H4 (cell line): ENCODE measurements at places on chromosomes 4 and X. TPM values are rescaled to one million over a fixed set of nuclear protein-coding genes. Genes with fewer than 3 reads are reported as not detected.
A peak's percentile ranks its signal among the peaks of the same experiment; 100 is the strongest.

The C4orf50 gene
- 0.02 TPM in 2 replicates for total RNA-seq

The TRMT2B gene
- total RNA-seq: 10.1 and 13.2 TPM in 2 replicates

The GPRIN3 gene
- 0.53 and 0.62 TPM in 2 replicates for total RNA-seq

The ATP7A gene
- total RNA-seq: 10.2 and 13.7 TPM in 2 replicates

The TENT5D gene
- 0.56 TPM in 1 of 2 replicates, not detected in the other for total RNA-seq

The KIAA1210 gene
- 0.04 TPM in 1 of 2 replicates, not detected in the other for total RNA-seq

The DRD5 gene
- total RNA-seq: not detected in 2 replicates

The CCDC149 gene
- total RNA-seq: 3.3 and 5.7 TPM in 2 replicates

The GAGE12J gene
- not detected in 2 replicates for total RNA-seq

The IL2 gene
- total RNA-seq: not detected in 2 replicates

GRCh38 chr4:10162341-10163000 is 45.9 kb upstream of the WDR1 start:
- DNase-seq: no peak

DNA sequence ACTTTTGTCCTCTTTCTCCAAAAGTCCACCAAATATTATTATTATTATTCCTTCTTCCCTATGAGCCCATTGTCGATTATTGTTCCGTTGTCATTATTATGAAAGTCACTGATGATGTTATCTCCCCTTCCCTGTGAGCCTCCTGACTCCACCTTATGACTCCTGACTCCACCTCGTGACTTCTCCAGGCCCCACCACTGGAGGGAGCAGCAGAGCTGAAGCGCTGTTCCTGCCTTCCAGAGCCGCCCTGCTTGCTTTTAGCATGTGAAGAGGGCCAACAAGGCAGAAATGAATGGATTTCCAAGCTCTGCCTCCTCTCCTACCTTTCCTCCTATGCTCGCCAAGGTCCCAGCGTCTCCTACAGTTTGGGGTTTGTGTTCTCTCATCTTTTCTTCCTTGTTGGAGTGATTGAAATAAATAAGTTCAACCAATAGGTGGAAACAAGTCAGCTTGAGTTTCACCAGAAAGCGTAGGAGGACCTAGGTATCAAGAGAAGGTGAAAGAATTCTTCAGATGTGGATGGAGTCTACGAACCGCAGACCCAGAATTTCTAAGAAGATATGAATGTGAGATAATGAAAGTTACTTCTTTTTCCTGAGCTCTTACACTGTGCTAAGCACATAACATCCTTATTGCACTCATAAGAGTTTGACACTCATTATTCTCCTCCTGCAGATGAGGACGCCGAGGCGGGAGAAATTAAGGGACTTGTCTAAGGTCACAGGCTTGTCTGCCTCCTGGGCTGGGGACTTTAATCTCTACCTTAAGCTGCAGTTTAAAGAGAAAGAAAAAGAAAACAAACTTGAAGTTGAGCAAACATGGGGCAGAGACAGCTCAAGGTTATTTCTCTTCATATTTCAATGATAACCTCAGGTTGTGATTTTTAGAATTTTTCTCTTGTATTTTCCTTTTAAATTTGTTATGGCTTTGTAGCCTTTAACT is 26.1 kb downstream of the IGSF1 start:
- peak; percentile 18 for DNase-seq

GRCh38 chr4:3107691-3108121 is 33.2 kb downstream of the HTT start:
- DNase-seq: no peak

GRCh38 chrX:54248309-54248708 is 65.3 kb upstream of the FAM120C start:
- DNase-seq: peak; percentile 15

DNA sequence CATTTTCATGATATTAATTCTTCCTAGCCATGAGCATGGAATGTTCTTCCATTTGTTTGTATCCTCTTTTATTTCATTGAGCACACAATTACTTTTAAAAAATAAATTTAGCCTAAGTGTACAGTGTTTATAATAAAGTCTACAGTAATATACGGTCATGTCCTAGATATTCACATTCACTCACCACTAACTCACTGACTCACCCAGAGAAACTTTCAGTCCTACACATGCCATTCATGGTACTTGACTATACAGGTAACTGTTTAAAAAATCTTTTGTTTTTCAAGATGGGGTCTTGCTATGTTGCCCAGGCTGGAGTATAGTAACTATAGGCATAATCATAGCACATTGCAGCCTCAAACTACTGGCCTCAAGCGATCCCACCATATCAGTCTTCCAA is 348.1 kb downstream of the RAPGEF2 start:
- no peak for DNase-seq

- DNase-seq: no peak
Observed at GRCh38 chrX:11619441-11619840, 46.3 kb downstream of the ARHGAP6 start.

GRCh38 chr4:101596781-101597552 is 193.6 kb upstream of the BANK1 start:
- no peak for DNase-seq

GRCh38 chr4:30653291-30653690 is 66.9 kb upstream of the PCDH7 start:
- DNase-seq: no peak

- DNase-seq: no peak
Observed at GRCh38 chr4:11691236-11691635, 262.5 kb upstream of the HS3ST1 start.

DNA sequence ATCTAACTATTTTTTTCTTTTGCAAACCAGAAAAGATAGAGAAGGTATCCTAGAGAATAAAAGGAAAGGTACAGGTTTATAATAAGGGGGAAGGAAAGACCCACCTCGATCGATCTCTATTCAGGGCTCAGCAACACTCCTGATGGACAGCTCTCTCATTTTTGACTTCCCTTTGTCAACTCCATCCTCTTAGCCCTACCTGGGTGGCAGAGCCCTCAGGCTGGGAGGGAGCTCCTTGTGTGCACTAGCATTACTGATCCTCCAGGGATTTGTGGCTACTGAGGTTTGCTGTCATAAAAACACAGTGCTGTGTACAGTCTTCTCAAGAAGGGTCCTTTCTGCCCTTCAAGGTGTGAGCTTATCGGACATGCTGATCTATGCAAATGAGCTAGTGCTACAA is 111.0 kb downstream of the MID1 start:
- no peak for DNase-seq

- no peak for DNase-seq
Observed at GRCh38 chrX:151879856-151880255, 32.8 kb upstream of the MAGEA4 start.

- DNase-seq: peak; percentile 47
Observed at GRCh38 chr4:174764105-174764729, 64.8 kb downstream of the GLRA3 start.

DNA sequence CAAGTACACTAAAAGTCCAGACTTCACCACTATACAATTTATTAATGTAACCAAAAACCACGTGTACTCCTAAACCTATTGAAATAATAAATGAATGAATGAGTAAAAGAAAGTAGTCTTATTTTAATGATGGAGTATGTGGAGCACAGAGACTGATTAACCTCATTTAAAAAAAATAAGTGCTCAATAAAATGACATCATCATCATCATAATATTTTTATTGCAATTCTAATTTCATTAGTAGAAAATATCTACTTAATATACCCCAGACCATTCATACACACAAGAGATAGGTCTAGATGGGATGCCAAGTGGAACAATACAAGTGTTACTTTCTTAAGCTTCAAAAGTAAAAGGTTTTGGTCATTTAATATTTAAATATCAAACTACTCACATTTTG is 133.1 kb downstream of the ASB9 start:
- DNase-seq: no peak

DNA sequence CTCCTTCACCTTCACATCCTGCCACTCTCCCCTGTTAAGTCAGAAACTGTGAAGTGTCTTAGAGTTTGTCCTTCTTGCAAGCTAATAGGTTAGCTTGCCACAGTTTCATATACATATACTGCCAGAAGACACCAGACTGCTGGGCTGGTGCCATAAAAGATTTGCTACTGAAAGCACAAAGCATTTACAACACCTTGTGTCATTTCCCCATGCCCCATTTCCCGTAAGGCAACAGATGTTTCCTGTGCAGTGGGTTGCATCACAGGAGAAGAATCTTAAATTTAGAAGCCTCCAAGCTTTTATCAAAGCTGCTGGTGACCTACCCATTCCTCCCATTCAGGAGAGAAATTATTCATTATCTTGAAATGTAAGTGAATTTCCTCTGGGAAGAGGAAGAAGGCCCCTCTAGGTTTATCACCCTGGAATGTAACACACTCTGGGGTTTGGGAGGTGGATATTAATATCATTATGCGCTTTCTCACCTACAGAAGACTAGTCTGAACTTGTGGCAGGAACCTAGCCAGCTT is 34.5 kb upstream of the RAB33B start:
- DNase-seq: no peak

DNA sequence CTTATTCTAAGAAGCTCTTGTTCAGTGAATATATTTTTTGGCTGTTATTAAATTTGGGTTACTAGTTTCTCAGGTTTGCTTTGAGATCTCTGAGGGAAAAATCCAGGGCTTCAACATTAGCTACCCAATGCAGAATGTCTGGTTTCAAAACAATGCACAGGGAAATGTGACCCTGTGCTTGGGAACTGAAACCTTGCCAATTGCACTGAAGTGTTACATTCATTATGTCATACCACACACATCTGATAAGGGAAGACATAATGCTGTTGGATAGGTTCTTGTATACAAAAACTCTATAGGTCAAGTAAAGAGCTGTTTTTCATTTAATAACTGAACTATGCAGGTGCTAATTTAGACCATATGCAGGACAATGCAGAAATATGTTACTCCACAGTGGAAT is 345.3 kb upstream of the BMP3 start:
- DNase-seq: peak; percentile 8

DNA sequence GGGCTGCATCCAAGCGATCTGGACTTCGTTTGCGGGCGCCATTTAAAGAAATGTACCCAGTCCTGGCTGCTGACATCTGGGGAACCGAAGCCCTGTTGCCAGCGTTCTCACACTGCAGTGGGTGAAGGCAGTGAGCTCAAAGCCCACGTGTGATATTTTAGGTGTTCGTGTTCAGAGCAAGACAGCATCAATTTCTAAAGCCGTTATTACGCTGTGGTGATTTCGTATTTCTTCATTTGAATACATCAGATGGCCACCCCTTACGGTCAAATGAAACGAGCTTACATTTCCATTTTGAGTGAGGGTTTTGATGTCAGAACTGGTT is 376 bp upstream of the C4orf36 start:
- no peak for DNase-seq

GRCh38 chr4:110344165-110344564 is 131.8 kb upstream of the ENPEP start:
- DNase-seq: no peak

- no peak for DNase-seq
Observed at GRCh38 chr4:15931451-15932210, 6.9 kb downstream of the FGFBP1 start.

- DNase-seq: no peak
Observed at GRCh38 chrX:24553011-24553410, 87.9 kb downstream of the PDK3 start.

GRCh38 chr4:182752158-182752910 is 164.9 kb downstream of the DCTD start:
- peak; percentile 38 for DNase-seq

DNA sequence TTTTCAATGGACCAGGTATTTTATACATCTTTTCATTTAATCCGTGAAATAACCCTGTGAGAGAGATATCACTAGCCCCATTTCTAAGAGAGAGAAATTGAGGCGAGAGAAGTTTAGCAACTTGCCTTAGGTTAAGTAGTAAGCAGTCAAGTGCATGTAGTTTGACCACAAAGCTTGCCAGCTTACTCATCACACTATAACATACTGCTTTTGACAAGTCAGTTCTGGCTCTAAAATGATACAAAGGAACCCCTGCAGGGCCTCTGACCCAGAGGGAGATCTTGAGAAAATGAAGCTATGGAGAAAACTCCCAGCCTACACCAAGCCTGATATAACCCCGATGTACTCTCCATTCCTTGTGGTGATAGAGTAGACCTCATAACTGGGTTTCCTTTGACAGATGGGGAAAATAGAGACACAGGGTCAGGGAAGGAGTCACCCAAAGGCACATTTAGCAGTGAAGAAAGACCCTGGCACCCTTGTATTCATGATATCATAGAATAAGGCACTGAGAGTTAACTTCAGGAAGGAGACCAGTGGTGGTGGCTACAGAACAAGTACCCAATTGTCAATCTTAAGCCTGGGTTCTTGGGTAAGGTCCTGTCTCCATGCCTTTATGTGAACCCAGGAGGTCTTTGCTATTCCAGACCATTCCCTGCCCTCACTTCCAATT is 60.2 kb upstream of the MSN start:
- DNase-seq: no peak

DNA sequence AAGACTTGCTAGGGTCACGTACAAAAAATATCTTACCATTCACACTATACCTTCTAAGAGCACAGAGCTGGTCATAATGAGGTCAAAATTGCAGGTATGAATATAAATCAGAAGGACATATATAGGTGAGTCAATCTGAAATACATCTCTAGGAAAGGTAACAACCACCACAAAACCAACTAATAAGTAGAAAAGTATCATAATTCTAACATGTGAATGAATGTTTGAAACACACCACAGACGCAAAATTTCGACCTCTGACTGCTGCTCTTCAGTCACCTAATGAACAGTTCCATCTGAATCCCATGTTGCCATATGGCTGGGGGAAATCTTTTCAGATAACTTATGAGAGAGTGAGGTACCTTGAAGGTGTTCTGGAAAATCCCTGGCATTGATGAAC is 22.1 kb downstream of the STAP1 start:
- no peak for DNase-seq

- DNase-seq: peak; percentile 23
Observed at GRCh38 chr4:158949099-158949498, 153.8 kb upstream of the RAPGEF2 start.

- DNase-seq: no peak
Observed at GRCh38 chrX:47571215-47571614, 10.2 kb downstream of the ARAF start.

- no peak for DNase-seq
Observed at GRCh38 chr4:169121861-169122382, 111.9 kb upstream of the CBR4 start.

GRCh38 chr4:169062897-169063244 is 52.8 kb upstream of the CBR4 start:
- DNase-seq: peak; percentile 15

GRCh38 chr4:158155656-158156356 is 17.0 kb downstream of the GASK1B start:
- DNase-seq: no peak

- no peak for DNase-seq
Observed at GRCh38 chrX:47936224-47936939, 67.4 kb downstream of the ZNF182 start.

DNA sequence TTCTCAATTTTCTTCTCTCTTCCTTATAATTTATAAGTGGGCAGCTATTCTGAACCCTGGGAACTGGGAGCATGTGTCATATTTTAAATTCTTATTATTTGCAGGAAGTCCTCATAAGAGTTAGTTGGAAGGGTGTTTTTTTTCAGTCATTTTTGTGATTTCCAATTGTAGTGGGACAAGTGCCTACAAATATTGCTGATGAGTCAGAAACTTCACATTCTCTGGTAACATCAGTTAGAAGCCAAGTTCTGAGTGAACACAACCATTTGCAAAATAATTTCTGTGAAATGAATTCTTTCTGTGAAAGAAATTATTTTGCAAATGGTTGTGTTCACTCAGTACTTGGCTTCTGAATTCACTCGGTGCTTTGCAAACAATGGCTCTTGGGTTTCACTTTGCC is 20.8 kb upstream of the NWD2 start:
- no peak for DNase-seq
